ENCODE measurements at places on chromosomes 5 and 9. TPM values are rescaled to one million over a fixed set of nuclear protein-coding genes. Genes with fewer than 3 reads are reported as not detected.

GRCh38 chr5:156201788-156202403, 125.1 kb upstream of the SGCD start:
- no peak for ATAC-seq

DNA sequence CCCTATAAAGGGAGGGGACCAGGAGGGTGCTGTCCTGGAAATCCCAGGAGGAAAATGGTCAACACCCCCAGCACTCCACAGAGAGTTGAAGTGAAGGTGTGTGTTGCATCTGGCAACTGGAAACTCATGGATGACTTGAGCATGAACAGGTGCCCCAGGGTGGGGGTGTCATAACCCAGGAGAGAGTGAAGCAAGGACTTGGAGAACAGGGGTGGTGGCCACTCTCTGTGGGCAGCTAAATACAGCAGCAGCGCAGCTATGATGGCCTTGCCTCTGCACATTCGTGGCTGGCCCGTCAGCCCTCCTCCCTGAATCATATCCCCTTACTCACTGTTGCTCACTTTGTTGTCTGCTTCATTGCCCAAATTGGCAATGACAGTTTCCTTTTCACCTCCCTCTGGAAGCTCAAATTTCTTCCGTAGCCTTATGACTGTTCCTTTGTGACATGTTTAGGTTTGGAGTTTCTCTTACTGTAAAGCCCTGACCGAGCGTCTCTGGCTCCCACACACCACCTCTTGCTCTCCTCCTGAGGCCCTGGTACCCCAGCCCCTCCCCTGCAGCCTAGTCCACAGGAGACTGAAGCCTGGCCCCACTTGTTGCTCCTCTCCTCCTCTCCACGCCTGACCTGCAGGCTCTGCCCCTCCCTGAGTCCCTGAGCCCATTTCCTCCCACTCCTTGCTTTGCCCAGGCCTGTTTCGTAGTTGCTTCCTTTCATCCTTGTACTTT, 185.8 kb downstream of the CD180 start:
- no peak for ATAC-seq

- no peak for ATAC-seq
These were observed 82.6 kb upstream of the ZNF618 start for GRCh38 chr9:113793558-113793957.

GRCh38 chr9:121439711-121440664, 59.7 kb downstream of the GGTA1 start:
- ATAC-seq: no peak

DNA sequence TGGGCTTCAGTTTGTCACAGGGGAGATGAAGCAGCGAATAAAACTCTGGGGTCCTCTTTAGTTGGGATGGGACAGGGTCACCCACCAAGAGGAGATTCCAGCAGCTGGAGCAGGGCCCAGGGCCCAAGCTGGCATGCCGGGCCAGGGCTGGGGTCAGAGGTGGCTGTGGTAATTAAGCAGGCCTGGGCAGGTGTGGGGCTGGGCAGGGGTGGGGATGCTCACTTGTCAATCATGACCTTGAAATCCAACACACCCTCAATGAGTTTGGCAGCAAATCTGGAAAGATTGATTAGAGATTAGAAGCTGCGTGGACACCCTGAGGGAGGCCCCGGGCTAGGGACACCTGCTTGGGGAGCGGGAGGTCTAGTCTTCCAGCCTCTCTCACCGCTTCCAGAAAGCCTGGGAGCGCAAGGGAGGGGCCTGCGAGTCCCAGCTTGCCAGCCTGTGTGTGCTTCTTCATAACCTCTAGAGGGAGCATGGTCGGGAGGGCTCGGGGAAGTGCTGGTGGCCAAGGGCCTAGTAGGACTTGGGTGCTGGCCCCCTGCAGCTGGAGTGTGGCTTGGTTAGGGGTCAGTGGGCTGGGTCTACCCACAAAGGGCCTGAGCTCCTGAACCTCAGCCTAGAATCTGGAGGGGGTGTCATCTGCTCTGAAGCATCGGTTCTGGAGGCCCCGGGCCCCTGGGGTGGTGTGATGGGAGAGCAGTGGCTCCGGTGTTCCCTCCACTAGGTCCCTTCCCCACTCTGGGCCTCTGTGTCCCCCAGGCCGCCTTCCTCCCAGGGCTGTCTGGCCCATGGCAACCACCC, 7.6 kb downstream of the CRAT start:
- no peak for ATAC-seq

DNA sequence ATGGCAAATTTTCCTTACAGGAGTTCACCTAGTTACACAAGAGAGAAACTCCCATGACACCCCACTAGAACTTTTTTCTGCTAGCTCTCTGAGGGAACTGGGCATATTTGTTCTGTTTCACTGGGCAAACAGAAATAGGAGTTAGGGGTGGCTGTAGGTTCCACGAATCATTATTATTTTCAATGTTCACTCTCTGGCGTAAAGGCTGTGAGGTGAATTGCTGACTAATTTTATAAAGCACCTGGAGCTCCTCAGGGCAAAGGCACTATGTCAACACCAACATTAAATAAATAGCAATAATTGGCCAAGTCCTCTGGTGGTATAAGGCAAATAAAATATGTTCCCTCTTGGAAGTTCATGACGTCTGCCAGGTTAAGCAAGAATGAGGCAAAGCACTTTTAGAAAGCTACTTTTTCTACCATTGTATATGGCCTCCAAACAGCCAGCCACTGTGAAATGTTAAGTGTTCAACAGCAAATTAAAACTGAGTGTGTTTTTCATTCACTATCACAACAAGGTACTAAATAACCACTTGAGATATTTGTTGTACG, 344.6 kb downstream of the PDE4D start:
- no peak for ATAC-seq

DNA sequence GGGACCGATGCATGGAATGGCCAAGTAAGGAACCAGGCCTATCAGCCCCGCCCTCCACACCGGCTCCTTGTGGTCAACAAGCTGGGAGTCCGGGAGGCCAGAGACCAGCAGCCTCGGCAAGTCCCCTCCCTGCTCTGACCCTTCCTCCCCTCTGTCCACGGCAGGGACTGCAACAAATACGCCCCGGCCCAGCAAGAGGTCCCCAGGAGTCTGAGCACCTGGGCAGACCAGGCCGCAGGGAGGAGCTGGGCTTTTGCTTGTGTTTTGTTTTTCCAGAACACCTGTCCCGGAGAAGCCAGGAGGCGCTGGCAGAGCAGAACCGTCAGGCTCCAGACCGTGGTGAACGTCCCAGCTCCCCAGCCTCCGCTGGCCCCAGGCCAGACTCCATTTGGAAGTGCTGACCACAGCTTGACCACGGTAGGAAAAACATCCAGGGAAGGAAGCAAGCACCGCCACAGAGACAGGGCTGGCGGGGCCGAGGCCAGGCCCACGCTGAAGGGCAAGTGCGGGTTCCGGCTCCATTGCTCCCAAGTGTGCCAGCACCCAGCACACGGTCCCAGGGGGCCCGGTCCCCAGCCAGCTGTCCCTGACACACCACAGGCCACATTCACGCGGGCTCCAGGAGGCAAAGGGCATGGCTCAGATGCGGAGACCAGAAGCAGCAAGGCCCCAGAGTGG, 56.7 kb downstream of the VAV2 start:
- no peak for ATAC-seq

DNA sequence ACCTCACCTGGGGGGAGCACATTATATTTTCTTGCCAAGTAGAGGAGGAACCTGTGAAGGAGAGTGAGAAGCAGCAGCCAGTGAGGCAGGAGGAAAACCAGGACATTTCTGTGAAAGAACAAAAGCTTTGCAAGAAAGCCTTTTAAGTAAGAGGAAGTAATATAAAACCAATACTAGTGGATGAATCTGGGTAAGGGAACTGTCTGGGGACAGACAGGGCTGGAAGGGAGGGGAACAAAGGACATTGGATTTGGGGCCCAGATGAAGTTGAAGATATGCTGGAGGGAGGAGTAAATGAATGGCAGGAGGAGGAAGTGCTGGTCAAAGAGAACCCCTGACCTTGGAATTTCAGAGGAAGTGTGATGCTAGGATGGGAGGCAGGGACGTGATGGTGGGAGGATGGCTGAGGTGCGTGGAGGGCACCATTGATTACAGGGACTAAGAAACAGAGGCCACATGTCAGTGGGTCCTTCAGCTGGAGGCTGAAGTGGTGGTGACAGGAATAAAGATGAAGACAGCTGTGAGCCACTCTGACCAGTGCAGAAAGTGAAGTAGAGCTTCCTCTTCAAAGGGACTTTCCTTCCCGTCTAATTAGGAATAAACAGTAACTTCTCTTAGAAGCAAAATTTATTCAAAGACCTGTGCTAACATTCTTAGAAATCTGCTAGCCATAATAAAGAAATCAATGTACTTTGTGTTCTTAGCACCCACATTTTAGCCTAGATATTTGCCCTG, 43.5 kb upstream of the FABP6 start:
- ATAC-seq: no peak

DNA sequence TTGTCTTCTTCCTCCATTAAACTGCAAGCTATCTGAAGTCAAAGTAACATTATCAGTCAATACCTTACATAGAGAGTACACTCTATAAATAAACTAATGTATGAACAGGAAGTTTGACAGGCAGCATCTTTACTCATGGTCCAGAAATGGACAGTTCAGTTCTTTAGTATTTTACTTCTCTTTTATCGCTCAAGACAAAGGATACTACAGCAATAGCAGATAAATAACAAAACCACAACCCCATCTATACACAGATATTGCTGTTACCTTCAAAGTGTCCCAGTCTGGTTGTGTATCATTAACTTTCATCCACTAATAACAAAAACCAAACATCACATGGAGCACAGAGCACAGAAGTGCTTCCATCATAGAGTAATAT, 46.4 kb downstream of the SEMA5A start:
- ATAC-seq: no peak

- no peak for ATAC-seq
These were observed 19.7 kb downstream of the MEGF9 start for GRCh38 chr9:120694559-120694958.

- peak; percentile 21 for ATAC-seq
These were observed 11.8 kb upstream of the MRNIP start for GRCh38 chr5:179870403-179870903.

DNA sequence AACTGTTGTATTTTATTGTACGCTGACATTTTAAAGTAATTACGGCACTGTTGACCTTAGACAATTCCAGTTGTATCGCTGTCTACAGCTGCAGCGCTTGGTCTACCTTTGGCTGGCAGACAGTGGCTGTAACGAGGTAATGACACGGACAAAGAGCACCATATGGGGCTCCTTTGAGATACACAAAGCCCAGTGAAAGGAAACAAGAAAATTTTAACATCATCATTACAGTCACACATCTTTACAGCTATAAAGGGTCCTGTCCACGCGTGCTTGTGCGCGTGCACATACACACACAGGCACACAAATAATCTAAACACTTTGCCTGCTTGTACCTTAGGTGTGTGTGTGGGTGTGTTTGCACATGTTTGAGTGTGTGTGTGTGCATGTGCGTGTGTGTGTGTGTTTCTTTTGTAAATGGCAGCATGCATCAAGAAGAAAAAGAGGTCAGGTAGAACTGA, 946.0 kb downstream of the NR2F1-AS1 start:
- ATAC-seq: no peak

DNA sequence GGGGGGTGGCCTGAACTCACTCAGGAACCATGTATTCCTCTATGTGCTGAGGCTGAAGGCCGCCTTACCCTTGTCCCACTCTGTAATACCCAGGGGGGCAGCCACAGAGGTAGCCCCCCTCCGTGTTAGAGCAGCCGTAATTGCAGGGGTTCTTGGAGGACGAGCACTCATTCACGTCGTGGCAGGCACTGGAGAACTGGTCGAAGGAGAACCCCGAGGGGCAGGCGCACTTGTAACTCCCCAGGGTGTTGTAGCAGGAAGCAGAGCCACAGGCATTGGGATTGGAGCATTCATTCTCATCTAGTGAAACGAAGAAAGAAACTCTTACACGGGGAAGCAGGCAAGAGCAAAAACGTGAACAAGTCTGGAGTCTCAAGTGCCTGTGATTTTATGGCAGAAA, 179.8 kb downstream of the SLC12A2 start:
- ATAC-seq: no peak

Gene SLC46A2
- not detected for total RNA-seq

Gene PLAC8L1
- not detected for total RNA-seq

Gene ZNF300
- 6.5 TPM for total RNA-seq

Gene OBP2B
- not detected for total RNA-seq

Gene HBEGF
- 6.9 TPM for total RNA-seq

Gene SLCO4C1
- total RNA-seq: not detected

Gene HAUS6
- 7.3 TPM for total RNA-seq

Data from gastroesophageal sphincter (tissue), 4 donors.